ENCODE measurements at places on chromosomes 3 and 15.

- peak; percentile 38 for DNase-seq
These were observed 47.8 kb downstream of the ATP2B2 start for GRCh38 chr3:10457560-10457959.

GRCh38 chr3:89032346-89033013, 74.9 kb upstream of the EPHA3 start:
- DNase-seq, result no peak

DNA sequence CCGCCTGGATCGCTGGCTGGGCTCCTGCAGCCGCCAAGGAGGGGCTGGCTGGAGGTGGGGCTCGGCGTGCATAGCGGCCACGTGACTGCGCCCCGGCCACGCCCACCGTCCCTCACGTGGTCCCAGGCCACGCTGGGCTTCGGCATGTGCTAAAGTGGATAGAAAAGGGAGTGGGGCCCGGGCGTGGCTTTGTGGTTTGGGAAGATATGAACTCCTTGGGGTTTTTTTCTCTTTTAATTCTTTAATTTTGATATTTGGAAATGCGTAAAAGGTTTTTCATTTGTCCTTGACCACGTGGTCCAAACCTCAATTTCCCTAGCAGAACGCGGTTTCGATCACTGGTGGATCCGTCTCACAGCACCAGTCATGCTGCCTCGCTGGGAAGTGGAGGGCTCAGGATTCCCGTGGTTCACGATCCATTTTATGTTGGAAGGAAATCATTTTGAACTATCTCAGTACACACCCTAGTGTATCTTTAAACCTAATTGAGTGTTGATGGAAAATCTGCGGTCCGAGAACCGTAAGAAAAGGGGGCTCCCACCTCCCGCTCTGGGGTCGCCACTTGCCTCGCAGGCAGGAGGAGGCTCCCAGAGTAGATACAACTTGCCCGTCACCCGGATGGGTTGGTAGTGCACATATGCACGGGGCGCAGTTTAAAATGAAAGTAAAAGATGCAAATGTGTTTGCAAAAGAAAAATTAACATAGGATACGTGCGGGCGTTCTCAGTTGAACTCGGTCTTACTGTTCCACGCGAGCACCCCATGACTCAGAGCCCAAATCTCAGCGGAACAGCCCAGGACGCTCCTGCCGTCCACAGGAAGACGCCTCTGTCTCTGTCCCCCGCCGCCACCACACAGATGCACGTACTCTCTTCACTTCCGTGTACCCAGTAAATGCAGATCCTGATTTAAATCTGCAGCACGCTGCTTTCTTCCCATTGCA, 141.9 kb downstream of the PGPEP1L start:
- peak; percentile 65 for DNase-seq

DNA sequence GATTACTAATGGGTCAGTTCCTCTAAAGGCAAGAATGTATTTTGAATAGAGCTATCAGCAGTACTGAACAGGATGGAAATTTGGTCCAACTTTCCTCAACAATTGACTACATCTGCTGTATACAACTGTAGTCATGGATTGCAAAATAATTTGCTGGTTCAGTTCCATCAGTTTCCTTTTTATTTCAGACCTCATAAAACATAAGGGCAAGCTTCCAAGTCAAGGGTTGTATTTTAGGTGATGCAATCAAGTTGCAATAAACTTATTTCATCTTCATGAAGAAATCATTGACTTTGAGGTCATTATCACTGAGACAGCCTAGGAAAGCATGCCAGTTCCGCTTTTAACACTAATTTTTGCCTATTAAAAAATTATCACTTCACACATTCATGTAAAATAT, 90.4 kb upstream of the TSEN2 start:
- DNase-seq, result no peak

GRCh38 chr3:57544181-57545125, at the start of gene DNAH12:
Gene DNAH12, minus strand, starts transcription at chr3:57544344. Its CDS starts 1,474 bp downstream, at chr3:57542870.
- DNase-seq, result no peak

GRCh38 chr15:99706557-99707303, 26.5 kb downstream of the LYSMD4 start:
- no peak for DNase-seq

- DNase-seq, result no peak
These were observed 14.8 kb downstream of the MCM2 start for GRCh38 chr3:127612966-127613365.

GRCh38 chr15:83158393-83158792, 49.2 kb downstream of the HDGFL3 start:
- no peak for DNase-seq

- DNase-seq, result no peak
These were observed 22.3 kb upstream of the ISLR2 start for GRCh38 chr15:74108111-74108510.

- DNase-seq, result no peak
These were observed 11.0 kb upstream of the VPS39 start for GRCh38 chr15:42218953-42219592.

GRCh38 chr3:183854318-183855035, 29.1 kb upstream of the MAP6D1 start:
- no peak for DNase-seq

DNA sequence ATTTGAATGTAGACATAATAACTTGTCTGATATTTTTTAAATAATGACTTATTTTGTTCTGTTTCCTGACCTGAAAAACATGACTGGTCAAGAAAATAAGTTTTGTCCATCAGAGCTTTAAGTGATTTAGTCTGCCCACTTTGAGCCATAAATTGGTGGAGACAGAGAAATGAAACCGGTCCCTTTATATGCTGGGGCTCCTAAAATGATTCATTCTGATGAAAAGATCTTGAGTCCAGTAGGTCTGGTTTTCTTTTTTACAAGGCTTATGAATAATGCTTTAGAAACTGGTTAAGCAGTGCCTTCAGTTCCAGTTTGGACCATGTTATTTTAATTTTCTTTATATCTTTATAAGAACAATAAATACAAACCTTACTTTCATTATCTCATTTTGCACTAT, 293.2 kb downstream of the DIPK2A start:
- no peak for DNase-seq

DNA sequence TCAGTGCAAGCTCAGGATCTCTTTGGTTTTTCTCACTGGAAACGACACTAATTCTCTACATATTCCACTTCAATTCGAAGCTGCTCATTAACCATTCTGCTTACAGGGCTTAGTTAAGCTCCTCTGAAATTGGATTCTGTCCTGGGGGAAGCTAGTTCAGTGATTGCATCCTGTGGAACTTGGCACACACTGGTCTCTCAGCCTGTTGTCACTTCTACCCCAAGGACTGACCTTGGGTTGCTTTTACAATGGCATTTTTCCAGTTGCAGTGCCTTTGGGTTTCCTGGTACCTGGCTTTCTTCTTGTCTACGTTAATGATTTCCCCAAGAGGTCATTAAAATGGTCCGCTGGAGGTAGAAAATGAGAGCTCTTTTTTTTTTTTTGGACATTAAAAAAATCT, 33.3 kb upstream of the GABRB3 start:
- DNase-seq, result no peak

- no peak for DNase-seq
These were observed 352.0 kb upstream of the ADAMTS9 start for GRCh38 chr3:65039754-65040210.

GRCh38 chr3:124412644-124413043, 317.6 kb upstream of the UMPS start:
- DNase-seq, result no peak

GRCh38 chr3:14124223-14124614, 451 bp downstream of the CHCHD4 start:
- peak; percentile 70 for DNase-seq

DNA sequence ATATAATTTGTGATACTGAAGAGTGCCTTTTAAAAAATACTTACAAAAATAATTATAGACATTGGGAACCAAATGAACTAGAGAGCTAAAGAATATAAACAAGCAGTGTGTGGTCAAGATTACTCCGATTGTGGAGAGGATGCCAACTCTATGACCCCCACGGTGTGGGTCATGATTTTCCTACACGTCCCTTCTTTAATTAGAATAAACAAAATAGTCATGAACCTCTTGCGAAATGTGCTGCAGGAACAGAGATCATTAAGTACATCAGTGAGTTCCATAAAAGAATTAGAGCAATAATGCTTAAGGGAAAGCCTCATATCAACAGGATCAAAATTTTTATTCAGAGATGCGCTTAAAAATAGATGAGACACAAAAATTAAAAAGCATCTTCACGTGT, 476.6 kb upstream of the ROBO1 start:
- DNase-seq, result no peak

GRCh38 chr3:42184651-42185443, 81.1 kb downstream of the CCK start:
- no peak for DNase-seq

DNA sequence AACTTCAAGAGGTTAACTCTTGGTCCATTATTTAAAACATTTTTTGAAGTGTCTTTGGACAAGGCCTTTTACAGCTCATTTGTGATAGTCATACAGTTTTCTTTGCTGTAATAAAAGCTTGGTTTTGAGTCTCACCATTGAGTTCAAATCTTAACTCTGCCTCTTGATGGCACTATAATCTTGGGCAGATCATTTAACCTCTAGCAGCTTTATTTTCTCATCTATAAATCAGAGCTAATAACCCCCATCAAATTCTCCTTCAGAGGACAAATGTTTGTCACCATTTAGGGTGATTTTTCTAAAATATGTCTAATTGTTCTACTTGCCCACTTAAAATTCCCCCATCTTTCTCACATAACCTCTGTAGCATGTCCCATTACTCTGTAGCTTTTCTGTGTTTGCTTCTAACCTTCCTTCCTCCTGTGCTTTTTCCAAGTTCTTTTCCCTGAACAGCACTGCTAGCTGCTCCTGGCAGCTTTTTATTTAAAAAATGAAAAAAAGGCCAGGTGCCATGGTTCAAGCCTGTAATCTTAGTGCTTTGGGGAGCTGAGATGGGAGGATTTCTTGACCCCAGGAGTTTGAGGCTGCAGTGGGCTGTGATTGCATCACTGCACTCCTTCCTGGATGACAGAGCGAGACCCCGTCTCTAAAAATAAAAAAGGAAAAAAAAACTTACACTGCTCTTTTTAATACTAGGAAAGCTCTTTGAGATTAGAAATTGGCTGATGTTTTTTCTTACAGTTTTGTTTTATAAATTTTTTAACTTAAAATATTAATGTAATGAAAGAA, 28.5 kb downstream of the UBE2E1 start:
- no peak for DNase-seq

DNA sequence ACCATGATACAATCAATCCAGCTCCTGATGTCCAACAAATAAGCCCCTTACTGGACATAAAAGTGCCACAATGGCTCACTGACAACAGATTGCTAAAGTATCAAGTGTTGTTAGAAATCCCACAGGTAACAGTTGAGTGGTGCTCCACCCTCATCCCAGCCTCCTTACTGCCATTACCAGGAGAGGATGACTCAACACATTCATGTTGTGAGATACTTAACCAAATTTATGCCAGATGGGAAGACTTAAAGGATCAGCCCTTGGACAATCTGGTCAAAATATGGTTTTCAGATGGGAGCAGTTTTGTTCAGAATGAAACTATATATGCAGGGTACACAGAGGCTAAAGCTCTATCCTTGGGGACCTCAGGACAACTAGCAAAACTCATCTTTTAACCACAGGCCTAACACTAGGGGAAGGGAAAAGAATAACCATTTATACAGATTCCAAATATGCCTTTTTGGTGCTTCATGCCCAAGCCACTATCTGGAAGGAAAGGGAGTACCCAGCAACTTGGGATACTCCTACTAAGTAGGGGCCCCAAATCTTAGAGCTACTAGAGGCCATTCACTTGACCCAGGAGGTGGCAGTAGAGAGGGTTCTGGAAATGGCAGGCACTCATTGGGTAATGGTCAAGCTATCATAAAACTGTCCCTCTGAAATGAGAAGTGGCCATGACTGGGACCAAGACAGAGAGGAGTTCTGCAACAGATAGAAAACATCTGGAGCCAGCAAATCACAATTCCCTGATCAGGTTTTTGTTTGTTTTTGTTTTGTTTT, 6.9 kb upstream of the ZNF662 start:
- no peak for DNase-seq

DNA sequence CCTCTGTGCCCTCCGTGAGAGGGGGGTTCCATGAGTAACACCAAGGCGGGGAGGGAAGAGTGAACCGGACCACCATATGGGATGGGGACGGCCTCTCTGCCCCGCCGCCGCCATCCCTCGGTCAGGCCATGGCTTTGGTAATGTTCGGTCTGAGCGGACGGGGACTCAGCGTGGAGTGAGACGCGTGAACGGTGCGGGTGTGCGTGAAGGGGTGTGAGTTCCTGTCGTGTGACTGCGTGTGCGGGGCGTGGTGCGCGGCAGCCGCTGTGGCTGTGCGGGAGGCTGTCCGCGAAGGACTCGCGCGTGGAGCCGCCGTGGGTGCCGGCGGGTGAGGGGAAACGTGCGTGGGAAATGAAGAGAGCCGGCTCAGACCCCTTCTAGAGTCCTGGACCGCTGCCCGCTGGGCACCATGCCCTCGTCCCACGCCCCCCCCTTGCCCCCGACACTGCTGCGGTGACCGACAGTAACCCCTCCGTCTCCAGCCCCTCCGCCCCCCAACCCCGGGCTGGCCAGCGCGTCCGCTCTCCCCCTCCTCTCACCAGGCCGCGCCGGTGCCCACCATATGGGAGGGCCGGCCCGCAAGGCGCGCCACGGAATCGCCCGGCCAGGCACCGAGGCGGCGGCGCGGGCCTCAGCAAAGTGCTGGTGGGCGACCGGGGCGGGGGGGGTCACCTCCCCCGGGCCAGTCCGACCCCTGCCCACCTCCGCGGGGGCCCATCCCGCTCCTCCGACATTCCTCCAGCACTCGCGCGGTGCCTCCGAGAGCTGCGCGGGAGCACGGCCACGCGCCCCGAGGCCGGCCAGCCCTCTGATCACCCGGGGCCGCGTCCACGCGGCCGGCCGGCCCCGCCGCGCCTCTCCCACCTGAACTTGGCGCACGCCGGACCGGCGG, 589 bp downstream of the KLF15 start:
- DNase-seq, result peak; percentile 33

DNA sequence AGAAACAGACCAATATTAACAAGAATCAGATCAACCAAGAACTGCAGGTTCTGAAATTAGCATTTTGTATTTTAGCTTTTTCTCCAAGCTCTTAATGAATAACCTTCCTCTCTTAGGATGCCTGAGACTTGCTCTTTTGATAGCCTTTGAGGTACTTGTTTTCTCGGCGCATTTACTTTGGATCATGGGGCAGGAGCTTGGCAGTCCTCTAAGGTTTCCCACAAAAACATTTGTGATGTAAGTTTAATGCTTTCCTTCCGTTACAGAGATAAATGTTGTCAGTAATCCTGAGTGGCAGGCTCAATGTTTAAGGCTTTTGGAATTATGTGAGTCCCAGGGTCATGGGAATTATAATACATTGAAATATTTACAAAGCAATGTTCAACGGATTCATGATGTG, 137.8 kb upstream of the SNTN start:
- no peak for DNase-seq

GRCh38 chr3:149547954-149548668, 73.6 kb downstream of the TM4SF4 start:
- no peak for DNase-seq

DNA sequence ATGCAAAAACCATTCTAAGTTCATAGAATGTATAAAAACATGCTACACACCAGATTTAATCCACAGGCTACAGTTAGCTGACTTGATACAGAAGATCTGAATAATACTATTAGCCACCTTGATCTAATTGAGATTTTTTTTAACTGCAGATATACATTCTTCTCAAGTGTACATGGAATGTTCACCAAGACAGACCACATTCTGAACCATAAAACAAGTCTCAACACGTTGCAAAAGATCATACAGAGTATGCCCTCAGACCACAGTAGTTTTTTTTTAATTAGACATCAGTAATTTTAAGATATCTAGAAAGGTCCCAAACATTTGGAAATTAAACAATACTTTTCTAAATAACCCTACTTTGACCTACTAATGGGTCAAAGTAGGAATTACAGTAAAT, 83.3 kb downstream of the FGF7 start:
- DNase-seq, result no peak
